MM.1S (cell line): ENCODE measurements at places on chromosomes 4 and X.

- peak; percentile 56 for DNase-seq
Measured at GRCh38 chr4:155371432-155372043, 5.2 kb downstream of the MAP9 start.

GRCh38 chr4:48307528-48307927 is 33.8 kb upstream of the SLAIN2 start:
- no peak for DNase-seq

- DNase-seq, result no peak
Measured at GRCh38 chr4:162360369-162361149, 196.8 kb upstream of the FSTL5 start.

GRCh38 chrX:2374086-2374485 is 126.7 kb downstream of the DHRSX start:
- no peak for DNase-seq

DNA sequence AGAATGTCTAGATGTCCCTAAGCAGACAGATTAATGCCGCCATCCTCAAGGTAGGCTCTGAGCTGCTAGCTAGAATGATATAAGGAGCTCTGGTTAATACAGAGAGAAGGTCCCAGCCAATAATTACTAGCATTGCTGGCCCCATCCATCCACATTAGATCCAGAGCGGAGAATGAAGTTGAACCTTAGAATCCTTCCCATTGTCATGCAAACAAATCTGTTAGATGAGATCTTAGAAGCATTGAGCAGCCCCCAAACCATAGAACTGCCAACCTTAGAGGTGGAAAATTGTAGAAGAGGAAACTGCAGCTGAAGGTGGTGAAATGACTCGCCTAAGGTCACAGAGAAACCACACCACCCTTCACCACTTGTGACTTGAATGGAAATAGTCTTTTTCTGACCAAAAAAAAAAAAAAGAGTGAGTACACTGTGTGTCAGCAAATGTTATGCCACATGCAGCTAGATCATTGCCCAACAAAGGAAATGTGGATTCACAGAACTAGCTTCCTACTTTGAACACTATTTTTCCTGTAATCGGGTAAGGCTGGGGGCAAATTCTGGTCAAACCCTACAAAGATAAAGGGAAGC is 162.1 kb downstream of the SMIM20 start:
- no peak for DNase-seq

DNA sequence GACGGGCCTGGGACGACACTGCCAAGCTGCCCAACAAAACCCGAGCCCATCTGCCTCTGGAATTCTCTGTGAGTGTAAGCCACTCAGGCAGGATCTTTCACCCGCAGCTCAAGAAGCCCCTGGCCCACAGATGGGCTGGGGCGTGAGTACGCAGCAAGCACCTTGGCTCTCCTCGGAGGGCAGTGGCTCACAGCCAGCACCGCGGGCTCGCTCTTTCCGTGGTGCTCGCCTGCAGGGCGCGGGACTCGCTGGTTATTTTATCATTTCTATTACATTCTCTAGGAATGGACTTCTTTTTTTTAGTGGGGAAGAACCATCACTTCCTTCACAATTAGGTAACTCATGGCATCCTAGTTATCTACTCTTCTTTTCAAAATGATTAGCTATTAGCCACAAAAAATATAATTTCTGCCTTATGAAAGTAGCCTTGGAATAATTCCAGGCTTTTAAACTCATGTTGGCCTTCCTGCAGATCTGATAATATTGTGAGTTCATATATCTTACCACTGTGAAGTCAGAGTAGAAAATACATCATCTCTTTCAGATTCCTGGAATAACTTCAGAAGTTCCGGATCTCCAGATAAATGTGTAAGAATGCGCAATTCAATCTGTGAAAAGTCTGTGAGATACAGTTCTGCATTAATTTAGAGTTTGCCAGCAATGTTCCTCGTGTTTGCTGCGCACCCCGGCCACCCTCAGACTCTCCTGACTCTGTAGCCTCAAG is 68.6 kb downstream of the NAT8L start:
- no peak for DNase-seq

DNA sequence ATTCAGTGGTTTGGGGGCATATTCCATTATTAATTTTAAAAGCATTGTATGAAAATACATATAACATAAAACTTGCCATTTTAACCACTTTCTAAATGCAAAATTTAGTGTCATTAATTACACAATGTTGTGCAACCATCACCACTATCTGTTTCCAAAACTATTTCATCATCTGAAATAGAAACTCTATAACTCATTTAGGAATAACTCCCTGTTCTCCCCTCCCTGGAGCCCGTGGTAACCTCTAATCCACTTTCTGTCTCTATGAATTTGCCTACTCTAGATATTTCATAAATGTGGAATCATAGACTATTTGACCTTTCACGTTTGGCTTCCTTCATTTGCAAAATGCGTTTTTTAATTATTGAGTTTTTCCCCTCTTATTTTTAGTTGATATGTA is 101.4 kb upstream of the GPC4 start:
- no peak for DNase-seq

DNA sequence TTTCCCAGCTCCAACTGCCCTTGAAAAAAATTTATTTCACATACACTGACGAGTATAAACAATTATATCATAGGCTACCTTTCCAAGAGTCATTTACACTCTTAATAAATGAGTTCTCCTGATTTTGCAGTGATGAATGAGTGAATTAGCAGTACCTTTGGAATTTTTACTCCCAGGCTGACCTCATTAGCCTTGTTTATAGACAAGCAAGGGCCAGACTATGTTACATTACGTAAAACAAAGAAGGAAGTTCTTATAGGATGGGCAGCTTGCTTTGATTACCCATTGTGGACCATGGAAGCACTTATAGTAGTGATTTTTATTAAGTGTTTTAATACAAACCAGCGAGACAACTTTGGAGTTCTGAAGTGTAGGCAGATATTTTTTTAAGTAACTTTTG is 112.9 kb upstream of the C1QTNF7 start:
- no peak for DNase-seq

DNA sequence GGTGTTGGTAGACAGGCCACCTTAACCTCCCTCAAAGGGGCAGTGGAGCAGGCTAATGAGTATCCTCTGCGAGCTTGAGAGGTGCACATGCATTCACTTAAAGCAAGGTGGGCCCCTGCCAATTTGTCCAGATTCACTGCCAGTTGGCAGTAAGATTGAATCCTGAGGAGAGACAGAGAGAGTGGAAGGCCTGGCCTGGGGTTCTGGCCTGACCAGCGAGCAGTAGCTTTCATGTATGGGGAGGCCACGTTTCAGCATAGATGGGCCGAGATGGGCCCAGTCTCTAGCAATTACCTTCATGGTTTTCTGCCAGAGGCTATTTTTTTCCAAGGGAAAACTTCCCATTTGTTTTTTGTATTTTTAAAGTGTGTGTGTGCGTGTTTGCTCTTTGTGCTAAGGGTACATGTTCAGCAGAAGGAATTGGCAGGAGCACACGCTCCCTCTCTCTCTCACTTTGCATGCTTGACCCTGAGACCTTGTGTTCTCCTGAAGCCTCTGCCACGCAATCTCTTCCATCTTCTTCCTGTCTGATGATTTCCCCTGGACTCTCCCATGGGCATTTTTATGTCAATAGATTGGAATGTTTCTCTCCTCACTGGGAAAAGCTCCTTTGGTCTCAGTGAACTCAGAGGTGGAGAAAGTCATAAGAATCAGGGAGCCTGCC is 215.8 kb upstream of the SFRP2 start:
- DNase-seq, result no peak

DNA sequence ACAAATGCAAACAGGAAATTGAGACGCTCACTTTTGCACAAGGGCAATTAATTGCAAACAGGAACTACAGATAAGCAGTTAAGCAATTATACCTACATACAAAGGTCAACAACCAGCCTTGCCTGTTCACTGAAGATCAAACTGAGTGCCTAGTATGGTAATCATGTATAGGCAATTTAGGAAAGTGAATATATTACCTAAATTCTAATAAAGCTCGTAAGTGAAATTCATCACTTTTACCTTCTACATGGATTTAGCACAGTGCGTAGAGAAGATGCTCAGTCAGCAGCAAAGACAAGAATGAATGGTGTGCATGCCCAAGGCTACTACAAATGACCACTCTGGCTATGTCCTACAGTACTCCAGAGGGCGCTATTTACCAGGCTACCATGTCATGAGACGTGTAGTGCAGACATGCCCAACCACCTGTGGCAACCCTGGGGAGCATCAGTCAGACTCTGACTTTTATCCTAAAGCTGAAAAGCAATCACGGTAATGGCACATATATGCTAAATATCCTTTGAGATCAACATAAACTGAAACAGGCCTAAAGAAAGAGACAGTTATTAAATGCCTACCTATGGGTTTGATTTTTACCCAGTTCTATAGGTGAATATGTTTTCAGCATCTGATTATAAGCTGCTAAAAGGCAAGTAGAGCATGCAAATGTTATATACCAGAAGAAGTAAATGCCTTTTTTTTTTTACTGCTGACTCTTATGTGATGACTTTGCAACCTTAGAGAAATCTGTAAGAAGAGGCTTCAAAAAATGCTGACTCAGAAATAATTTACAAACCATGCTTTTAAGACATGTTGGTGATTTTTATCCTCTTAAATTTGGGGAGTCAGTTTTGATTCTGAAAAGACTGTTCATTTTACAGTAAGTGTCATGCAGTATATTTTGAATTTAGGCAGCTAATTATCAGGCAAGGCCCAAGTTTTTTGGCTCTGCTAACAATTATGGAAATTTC is 178.0 kb downstream of the PPP3CA start:
- DNase-seq, result peak; percentile 83

DNA sequence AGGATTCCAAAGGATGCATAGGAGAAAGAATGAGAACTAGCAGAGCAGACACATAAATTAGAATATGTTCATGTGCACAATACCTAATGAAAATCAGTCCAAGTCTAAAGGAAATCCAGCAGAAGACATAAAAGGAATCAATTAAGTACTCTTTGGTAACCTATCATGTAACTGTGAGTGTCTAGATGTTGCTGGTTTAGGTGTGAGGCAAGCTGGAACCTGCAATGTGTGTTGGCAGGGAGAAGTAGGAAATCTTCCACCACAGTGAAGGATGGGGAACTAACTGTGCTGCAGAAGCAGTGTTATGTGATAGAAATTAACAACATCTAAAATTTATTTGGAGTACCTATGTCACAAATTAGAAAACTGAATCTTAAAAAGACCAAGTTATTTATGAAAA is 330.8 kb upstream of the DKK2 start:
- DNase-seq, result no peak

DNA sequence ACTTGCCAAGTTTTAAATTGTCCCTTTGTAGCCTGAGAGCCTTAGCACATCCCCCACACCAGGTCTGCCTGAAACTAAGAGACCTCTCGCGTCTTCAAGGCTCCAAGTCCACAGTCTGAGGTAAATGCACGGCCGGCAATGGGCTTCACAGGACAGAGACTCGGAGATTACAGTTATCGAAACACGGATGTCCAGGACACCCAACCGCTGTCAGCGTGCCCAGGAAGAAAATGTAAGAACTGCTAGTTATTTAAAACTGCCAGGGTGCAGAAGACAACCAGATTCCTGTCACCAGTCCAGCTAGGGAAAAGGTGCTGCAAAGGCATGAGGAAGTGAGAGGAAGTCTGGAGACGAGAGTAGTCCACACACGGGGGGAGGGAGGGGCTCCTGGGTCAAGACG is 28.9 kb downstream of the ZNF827 start:
- DNase-seq, result no peak

GRCh38 chr4:8403976-8404375 is 36.5 kb downstream of the ACOX3 start:
- DNase-seq, result no peak

DNA sequence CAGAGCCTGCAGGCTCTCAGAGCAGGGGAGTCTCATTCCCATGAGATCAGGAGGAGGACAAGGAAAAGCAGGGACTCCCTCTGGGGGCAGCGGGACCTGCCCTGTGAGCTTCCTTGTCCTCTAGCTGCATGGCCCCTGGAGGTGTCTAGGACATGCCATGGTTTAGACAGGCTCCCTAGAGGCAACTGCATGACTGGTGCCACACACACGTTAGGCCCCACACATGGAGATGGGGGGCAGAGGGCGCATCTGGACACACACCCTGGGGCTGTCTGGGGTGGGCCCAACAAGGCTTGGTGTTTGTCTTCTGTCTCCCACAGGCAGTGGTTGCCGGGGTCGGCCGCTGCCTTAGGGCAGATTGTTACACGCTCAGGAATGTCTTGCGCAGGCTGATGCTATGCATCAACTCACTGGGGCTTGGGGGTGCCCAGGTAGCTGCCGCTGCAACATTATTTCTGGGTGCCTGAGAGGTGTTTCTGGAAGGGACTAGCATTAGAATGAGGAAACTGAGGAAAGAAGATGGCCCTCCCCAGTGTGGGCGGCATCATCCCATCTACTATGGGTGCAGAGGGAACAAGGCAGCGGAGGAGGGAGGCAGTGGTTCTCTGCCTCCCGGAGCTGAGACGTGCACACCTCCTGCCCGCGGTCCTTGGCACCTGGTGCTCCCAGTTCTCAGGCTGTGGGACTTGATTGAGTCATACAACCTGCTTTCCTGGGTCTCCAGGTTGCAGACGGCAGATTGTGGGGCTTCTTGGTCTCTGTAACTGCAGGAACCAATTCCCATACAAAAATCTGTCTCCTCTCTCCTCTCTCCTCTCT is 32.1 kb upstream of the GPR78 start:
- no peak for DNase-seq

DNA sequence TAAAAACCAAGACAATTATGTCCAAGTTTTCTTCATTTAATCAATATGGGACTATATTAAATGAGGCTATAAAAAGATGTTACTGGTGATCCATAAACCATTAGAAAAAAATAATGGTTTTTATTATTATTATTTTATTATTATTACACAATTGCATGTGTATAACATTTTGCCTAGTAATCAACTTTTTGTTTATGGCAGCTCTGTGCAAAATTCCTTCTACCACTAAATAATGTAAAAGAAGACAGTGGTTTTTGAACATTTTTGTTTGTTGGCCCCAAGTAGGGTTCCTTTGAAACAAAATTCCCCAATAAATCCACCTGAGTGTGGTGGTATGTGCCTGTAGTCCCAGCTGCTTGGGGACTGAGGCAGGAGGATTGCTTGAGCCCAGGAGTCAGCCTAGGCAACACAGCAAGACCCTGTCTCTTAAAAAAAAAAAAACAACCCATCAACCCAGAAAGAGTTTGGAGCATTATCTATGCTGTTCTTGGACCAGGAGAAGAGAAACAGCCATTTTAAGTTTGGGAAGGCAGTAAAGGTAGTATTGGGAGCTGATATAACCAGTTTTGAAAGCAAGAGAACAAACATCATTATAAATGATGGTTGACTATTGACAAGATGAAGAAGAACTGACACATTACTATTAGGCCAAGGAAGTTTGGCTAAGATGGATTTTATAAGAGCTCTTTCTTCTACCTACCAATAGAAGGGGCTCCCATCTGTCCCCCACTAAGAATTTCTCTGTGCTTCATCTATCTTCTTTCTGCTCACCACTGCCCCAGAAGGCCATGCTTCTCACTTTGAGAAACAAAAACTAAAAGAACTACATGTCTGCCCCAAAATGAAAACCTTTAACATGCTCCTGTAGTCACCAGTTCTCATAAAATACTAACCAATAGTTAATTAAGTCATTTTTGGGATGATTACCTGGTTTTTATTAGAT is 2.2 kb downstream of the TMEM156 start:
- no peak for DNase-seq
